ENCODE measurements at places on chromosomes 1 and 21.

- no peak for DNase-seq
Observed at GRCh38 chr1:213416461-213417224, 365.6 kb downstream of the RPS6KC1 start.

GRCh38 chr1:172453153-172453545, 9.3 kb upstream of the PIGC start:
- no peak for DNase-seq

GRCh38 chr1:26583646-26584485, 54.3 kb downstream of the RPS6KA1 start:
- DNase-seq = no peak

- no peak for DNase-seq
Observed at GRCh38 chr1:46549697-46550681, 1.5 kb downstream of the KNCN start.

DNA sequence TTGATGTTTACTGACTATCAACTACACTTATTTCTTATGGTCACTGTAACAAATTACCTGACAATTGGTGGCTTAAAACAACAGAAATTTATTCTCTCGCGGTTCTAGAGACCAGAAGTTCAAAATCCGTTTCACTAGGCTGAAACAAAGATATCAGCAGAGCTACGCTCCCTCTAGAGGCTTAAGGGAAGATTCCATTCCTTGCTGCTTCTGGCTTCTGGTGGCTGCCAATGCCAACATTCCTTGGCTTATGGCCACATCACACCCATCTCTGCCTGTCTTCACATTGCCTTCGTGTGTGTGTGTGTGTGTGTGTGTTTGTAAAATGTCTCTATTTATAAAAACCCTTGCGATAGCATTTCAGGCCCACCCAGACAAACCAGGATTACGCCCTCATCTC, 66.4 kb downstream of the LMX1A start:
- no peak for DNase-seq

GRCh38 chr1:197902131-197902453, 338 bp upstream of the C1orf53 start:
- DNase-seq = no peak

- no peak for DNase-seq
Observed at GRCh38 chr1:30036666-30037065, 686.7 kb downstream of the MATN1 start.

GRCh38 chr1:22721122-22721873, 10.7 kb downstream of the EPHB2 start:
- DNase-seq = no peak

DNA sequence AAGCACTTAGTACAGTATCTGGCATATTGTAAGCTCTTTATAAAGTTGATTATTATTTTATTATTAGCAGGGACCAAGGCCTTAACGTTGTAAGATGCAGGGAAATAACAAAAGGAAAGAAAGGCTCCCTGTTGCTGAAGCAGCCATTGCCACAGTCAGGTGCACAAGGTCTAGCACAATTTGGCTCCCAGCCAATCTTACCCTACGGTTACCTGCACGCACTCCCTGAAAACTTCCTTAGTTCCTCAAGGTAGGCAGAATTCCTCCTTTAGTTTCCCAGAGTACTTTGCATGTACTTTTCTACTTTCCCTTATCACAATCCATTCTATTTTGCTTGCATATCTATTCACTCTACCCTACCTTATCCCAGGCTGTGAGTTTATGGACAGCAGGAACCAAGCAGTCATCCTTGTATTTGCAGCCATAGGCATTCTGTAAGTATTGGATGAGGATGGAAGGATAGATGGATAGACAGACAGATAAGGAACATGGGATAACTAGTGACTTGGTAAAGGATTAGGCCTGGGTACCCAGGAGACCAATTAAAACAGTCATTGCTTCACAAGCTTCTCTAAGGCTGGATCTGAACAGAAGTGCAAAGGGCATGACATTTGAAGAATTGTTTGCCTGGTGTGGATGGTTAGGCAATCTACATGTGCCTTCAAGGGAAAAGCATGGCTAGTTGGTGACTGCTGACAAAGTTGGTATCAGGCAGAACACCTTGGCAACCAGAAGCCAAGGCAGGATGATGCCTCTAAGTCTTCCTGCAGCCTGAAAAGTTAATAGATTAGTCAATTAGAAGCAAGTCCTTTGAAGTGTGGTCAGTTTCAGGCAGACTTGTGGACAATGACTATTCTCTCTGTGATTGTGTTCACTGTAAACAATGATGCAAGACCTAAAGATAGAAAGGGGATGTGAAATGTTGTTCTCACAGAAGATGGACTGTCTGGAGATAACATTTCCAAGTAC, 20.8 kb upstream of the JAK1 start:
- DNase-seq = no peak

- DNase-seq = no peak
Observed at GRCh38 chr1:204407295-204407971, 4.2 kb downstream of the PPP1R15B start.

GRCh38 chr21:34270411-34270810, 93.4 kb upstream of the KCNE2 start:
- no peak for DNase-seq

DNA sequence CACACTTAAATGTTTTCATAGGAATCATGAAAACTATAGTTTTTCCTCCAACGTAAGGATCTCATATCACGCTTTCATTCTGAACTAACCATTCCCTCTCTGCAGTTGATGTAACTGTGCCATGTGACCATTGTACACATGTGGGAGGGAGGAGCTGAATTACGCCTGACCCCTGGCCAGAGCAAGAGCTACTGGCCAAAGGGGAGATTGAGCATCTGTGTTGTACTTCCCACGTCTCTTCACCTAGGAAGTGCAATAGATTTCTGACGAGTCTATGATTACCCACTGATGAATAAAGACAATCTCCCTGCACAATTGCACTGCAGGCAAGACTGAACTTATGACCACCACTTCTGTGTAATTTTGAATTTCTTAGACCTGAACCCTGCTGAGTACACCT, 24.0 kb downstream of the PTPRC start:
- no peak for DNase-seq

- DNase-seq = no peak
Observed at GRCh38 chr1:72278461-72278860, 3.9 kb downstream of the NEGR1 start.

DNA sequence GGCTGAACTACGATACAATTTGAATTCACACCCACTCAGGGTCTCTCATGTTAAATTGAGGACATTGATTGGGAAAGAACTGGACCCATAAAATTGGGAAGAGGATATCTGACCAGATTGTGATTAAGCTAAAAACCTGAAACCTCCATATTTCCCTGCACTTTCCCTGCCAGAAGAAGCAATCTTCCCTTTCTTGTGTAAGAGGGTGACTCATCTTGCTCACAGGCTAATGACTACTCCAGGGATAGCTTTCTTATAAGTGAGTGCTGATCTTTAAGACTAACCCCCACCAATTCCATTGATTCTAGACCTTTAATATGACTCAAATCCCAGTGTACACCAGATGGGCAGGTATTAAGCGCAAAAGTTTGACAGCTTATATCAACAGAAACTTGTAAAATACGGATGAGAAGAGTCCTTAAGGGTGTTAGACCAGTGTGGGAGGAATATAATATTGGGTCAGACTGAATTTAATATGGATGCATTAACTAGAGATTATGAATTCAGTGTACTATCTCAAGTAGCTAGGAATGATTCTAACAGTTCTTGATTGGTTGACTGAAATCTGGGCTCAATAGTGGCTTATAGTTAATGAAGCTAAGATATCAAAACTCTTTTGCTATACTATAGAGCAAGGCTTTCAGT, 12.1 kb upstream of the SGIP1 start:
- DNase-seq = no peak

DNA sequence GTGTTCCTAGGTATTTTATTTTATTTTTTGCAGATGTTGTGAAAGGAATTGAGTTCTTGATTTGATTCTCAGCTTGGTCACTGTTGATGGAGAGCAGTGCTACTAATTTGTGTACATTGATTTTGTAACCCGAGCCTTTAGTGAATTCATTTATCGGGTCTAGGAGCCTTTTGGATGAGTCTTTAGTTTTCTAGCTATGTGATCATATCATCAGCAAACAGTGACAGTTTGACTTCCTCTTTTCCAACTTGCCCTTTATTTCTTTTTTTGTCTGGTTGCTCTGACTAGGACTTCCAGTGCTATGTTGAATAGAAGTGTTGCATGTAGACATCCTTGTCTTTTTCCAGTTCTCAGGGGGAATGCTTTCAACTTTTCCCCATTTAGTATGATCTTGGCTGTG, 138.9 kb downstream of the LHX8 start:
- DNase-seq = no peak

GRCh38 chr1:171654201-171654941, 1.9 kb upstream of the MYOC start:
- DNase-seq = no peak

- DNase-seq = no peak
Observed at GRCh38 chr1:30964706-30965105, 56.1 kb upstream of the SDC3 start.

GRCh38 chr1:43477716-43478115, 24.0 kb upstream of the HYI start:
- no peak for DNase-seq

DNA sequence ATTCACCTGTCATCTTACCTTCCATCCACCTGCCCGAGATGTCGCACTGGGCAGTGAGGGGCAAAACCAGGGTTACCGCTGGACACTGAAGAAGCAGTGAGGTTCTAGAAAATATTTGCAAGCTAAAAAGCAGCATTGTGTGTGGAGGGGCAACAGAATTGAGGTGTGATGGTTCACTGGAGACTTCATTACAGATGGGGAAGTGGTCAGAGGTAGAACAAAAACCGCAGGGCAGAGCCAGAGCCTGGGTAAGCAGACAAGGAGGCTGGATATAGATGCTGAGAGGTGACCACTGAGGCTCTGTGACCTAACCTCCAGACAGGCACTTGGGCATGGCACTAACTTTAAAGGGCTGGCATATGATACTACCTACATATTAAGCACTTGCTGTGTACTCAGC, 363.9 kb upstream of the PROX1 start:
- DNase-seq = no peak

DNA sequence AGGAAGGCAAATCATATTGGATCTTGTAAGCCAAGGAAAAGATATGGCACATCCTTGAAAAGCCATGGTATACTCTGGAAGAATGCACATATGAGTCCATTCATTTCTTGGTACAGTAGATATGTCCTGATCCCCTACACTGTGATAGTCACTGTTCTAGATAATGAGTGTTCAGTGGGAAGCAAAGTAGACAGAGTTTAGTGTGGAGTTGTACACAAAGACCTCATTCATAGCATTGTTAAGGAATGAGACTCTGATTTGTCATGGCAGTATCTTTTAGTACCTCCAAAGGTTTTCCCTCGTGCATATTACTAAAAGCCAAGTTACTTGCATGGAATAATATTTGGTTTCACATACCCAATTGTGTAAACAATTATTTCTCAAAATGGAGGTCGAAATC, 204.7 kb downstream of the NFIA start:
- no peak for DNase-seq

GRCh38 chr1:108639899-108640560, 20.9 kb downstream of the HENMT1 start:
- no peak for DNase-seq

- DNase-seq = no peak
Observed at GRCh38 chr1:12581179-12581578, 36.8 kb downstream of the DHRS3 start.

- DNase-seq = no peak
Observed at GRCh38 chr1:41683681-41684500, 199.4 kb upstream of the EDN2 start.

GRCh38 chr1:21610989-21611785, 58.0 kb downstream of the RAP1GAP start:
- DNase-seq = no peak

DNA sequence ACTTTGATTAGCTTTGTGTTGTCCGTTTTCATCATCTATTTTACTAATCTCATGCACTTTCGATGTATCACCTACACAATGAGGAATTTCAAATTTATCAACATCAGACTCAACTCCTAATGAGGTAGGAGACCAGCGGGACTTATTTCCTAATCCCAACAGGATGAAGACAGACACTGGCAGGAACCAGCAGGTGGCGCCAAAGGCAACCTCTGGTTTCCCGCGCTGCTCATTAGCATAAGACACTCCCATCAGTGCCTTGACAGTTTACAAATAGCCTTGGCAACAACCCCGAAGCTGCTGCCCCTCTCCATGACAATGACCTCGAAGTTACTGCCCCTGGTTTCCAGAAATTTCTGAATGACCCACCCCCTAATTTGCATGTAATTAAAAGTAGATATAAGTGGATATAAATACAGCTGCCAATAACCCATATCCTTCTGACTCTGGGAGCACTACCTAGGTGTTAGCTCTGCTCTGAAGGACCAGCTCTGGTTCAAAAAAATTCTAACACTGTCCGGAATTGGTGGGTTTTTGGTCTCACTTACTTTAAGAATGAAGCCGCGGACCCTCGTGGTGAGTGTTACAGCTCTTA, 974.8 kb downstream of the ADGRL2 start:
- DNase-seq = no peak

DNA sequence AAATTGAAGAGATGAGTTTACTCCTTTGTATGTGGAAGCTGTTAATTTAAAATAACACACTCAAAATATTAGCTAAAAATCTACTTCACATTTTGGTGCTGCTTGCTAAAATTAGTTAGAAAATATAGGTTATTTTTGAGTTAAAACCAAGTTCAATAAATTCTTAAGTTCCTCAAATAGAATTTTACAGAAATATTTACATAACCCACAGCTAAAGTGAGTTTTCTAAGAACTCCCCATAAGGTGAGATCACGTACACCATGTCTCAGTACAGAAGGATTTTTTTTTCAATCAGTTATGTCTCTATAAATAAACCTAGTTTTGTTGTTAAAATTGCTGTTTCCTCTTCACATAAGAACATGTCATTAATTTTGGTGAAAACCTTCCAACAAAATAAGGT, 108.0 kb downstream of the SDCCAG8 start:
- DNase-seq = no peak

GRCh38 chr1:154328318-154329151, 3.2 kb downstream of the ATP8B2 start:
- DNase-seq = no peak

DNA sequence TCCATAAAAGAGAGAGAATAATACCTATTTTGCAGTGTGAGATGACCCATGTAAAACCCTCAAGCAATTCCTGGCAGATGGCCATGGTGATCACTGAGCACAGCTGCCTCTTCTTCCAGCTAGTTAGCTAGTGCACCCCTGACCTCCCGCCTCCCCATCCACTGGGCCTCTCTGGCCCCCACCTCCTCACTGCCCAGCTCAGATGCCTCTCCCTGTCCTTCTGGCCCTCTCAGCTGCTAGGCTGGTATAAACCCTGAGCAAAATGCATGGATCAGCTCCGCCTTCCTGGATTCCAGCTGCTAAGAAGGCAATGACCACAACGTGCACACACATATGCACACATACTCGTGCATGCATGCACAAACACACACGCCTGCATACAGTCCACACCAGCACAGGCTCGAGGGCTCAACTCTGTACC, 117.2 kb downstream of the DMRTB1 start:
- DNase-seq = no peak

GRCh38 chr1:160935527-160936258, 18.9 kb downstream of the ITLN2 start:
- no peak for DNase-seq

DNA sequence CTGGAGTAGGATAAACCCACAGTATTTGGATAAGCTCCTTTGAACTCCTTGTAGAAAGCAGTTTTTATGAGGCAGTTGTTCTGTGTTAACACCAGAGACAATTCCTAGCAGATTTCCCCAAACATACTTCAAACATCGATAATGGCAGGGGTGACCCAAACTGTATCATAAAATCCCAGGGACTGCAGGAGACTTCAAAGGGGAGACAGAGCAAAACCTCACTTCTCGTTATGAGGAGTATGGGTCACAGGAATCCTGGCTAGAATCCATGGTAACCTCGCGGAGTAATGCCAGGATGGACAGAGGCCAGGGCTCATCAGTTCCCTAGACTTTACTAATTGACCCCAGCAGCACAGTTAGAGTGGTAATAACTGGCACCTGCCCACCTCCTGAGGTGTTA, 148.0 kb downstream of the DHRS3 start:
- DNase-seq = no peak
